ENCODE measurements at places on chromosomes 4 and X.

DNA sequence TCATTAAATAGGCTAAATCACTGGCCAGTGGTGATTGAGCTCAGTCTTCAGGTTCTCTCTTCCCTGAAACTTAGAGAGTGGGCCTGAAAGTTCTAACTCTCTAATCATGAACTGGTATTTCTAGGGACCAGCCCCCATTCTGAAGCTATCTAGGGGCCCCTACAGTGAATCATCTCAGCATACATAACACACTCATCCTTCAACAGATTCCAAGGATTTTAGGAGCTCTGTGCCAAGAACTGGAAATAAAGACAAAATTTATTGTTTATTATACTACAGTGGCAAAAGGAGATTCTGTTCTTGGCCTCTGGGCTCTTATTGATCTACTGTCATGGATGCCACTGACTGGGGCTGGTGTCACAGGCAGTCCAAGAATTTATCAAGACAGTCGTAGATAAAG lies 263.8 kb upstream of the IGFBP7 start:
- DNase-seq = no peak

- no peak for DNase-seq
Observed at GRCh38 chr4:157072002-157072401, 3.9 kb upstream of the GLRB start.

- no peak for DNase-seq
Observed at GRCh38 chrX:37383313-37383712, 34.1 kb downstream of the PRRG1 start.

DNA sequence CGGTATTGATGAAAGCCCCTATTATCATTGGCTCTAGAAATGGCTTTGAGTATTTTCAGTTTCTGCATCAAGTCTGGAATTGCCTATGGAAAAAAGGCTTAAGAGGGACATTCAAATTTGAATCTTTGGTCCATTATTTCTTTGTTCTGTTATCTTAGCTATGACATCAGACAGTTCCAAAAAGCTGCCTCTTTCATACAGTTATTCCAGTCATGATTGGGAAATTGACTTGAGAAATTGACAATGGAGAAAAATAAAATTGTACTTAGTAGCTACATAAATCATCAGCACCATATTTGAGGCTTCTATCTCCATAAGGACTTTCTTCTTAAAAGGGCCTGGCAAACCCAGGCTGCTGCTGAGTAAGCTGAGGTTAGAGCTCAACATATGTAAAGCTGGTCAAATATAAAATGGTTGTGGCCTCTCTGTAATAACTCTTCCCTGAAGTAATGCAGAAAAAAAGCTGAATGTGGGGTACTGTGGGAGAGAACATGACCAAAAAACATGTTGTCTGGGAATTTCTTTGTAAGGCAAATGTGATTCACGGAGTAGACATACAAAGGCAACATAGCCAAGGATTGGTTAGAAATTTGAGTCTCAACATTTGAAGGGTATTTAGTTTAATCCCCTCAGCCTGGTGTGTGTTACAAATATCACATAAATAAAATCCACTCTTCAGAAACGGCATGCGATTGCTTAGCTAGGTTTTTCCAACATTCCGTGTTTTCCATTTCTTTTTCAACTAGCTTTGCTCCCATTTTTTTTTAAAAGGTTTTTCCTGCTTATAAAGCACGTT lies 100.9 kb downstream of the LNX1 start:
- no peak for DNase-seq

- DNase-seq = no peak
Observed at GRCh38 chr4:73945674-73946449, 36.0 kb downstream of the PF4 start.

DNA sequence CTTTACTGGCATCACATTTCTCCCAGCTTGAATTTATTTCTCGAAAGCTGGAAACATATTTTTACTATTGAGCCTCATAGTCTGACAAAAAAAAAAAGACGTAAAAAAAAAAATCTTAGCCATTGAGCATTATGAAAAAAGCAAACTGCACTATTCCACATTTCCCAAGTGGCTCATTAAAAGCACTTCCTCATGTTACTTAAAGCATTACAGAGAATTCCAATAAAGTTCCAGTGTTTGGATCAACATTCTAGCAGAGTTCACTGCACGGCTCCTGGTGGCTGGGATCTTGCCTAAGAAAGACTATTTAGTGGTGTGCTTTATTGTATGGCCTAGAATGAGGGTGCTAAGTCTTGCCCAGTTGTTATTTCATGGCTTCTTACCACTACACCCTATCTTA lies 476.2 kb downstream of the PPARGC1A start:
- DNase-seq = no peak

DNA sequence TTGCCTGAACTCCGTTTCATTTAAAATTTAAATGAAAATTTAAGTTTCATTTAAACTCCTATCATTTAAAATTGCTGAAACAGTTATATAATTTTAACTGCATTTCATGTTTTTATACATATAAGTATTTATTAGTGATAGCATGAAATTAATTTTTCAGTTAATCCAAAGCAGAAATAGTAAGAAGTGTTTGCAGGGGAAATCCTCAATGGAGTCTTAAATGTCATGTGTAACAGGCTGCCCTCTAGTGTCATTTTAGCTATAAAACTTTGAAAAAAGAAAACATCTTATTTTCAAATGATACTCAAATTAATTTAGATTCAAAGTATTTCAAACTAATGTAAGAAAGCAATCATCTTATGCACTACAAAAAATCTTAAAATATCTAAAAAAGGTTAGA lies 27.2 kb downstream of the TAPT1 start:
- no peak for DNase-seq

DNA sequence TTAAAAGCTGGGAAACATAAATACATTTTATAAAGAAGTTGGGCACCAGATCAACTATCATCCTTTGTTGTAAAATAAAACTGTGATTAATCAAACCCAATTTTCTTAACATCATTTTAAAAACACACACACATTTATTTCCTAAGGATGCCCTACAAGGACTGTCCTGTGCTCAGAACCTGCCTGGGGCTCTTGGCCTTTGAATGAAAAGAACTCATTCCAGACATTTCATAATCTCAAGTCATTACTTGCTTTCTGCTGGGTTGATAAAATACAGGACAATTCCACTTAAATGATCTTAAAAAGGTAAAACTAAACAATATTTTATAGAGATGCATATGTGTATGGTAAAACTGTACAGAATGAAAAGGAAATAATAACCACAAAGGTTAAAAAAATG lies 2.8 kb downstream of the SH3D19 start:
- no peak for DNase-seq

- DNase-seq = no peak
Observed at GRCh38 chr4:15143551-15143950, 141.3 kb downstream of the CPEB2 start.
